ENCODE measurements at places on chromosomes 1 and 21. TPM values are rescaled to one million over a fixed set of nuclear protein-coding genes. Genes with fewer than 3 reads are reported as not detected.

USF1 gene
- 75.5 TPM for total RNA-seq

LENEP gene
- total RNA-seq: not detected

AZIN2 gene
- total RNA-seq: 4.2 TPM

ORC1 gene
- 0.66 TPM for total RNA-seq

OR2T11 gene
- not detected for total RNA-seq

MRPL37 gene
- total RNA-seq: 83.5 TPM

NCAM2 gene
- 14.8 TPM for total RNA-seq

WNT2B gene
- total RNA-seq: 3.2 TPM

DDR2 gene
- 271 TPM for total RNA-seq

F13B gene
- not detected for total RNA-seq

AMY1C gene
- total RNA-seq: not detected

PCBP3 gene
- total RNA-seq: 1.9 TPM

APCS gene
- not detected for total RNA-seq

AIDA gene
- total RNA-seq: 93.8 TPM

FASLG gene
- not detected for total RNA-seq

B3GALT5 gene
- total RNA-seq: 0.15 TPM

GBP5 gene
- 0.17 TPM for total RNA-seq

SLC22A15 gene
- total RNA-seq: 7.6 TPM

C1orf87 gene
- 0.15 TPM for total RNA-seq

RNASEL gene
- total RNA-seq: 8.0 TPM

FCMR gene
- total RNA-seq: not detected

DNM3 gene
- 2.0 TPM for total RNA-seq

ADAMTS4 gene
- 2.3 TPM for total RNA-seq

CYP4A11 gene
- not detected for total RNA-seq

CFAP126 gene
- not detected for total RNA-seq

FAM151A gene
- total RNA-seq: not detected

KRTAP7-1 gene
- total RNA-seq: not detected

SPAG17 gene
- total RNA-seq: not detected

RBP7 gene
- total RNA-seq: not detected

Data from smooth muscle cell of trachea (primary cell).